ENCODE measurements at places on chromosomes 1 and 21.

- no peak for DNase-seq
Measured at GRCh38 chr1:45501505-45501859, 1.4 kb downstream of the MMACHC start.

- DNase-seq = no peak
Measured at GRCh38 chr1:43996733-43997115, 5.3 kb downstream of the CCDC24 start.

DNA sequence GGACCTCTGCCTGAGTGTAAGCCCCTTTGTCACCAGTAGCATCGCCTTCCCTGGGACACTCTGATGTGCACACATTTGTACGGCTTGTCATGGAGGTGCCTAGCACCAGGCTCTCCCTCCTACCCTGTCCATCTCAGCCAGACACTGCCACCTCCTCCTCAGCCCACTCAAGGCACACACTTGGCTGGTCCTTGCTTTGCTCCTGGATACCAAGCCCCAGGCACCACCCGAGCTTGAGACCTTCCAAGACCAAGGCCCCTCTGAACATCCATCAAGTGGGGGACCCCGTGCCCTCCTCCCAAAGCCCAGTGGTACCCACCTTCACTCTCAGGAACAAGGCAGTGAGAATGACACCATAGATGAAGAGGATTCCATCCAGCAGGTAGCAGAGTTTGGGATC lies 78.0 kb downstream of the CD247 start:
- no peak for DNase-seq

DNA sequence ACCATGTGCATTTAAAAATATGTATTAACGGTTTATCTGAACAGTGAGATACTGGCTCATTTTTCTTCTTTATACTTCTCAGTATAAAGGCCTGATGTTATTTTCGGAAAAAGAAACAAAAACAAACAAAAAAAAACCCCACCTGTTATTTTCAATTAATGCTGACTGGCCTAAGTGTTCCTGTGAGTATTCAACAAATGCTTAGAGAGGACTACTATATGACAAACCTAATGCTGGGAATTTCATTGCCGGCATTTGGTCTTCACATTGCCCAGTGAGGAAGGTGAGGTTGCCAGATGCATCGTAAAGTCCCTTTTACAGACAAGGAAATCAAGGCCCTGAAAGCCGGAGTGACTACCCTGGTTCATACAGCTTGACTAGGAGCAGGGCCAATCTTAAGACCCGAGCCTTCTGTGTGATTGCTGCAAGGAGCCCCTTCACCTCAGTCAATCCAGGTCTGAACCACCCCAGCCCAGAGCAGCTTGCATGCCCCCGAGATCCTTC lies 599 bp downstream of the MRPL24 start:
- no peak for DNase-seq

DNA sequence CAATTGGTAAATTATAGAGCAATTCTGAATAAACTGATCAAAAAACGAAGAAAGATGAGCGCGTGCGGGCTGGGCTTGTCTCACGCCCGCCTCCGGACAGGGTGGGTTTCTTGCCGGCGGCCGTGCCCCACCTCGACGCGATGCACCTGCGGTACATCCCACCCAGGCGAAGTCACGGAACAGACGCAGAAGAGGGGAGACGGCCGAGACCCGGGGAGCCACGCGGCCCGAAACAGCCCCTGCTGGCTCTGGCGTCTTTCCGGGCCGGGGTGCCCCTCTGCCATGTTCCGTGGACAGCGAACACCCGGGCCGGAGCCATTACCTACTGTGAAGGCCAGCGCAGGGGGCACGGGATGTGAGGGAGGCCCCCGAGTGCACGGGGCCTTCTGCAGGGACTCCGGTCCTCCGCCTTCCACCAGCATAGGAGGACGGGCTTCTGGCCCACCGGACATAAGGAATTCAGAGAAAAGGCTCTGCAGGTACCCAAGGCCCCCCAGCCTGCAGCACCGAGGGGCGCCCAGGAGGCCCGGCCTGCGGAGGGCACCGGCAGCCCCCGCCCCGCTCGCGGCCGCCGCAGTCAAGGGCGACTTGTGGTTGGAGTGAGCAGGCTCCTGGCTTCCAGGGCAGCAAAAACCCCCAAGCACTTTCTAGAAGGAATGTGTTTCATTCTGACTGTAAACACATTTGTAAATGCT lies 7.6 kb upstream of the C1QTNF12 start:
- no peak for DNase-seq

DNA sequence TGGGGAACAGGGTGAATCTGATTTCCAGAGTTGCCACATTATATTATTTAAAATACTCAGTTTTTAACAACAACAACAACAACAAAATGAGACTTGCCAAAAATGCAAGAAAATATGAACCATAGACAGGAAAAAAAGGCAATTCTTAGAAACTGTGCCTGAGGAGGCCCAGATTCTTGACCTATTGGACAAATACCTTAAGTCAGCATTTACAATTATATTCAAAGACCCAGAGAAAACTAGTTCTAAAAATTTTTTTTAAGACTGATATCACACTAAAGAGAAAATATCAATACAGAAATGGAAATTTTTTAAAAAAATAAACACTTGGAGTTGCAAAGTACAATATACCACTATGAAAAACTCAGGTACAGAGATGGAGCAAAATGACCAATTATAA lies 152.8 kb upstream of the LYPLAL1 start:
- DNase-seq = no peak

Measured in thoracic aorta (tissue), 2 donors.